OCI-LY7 (cell line): ENCODE measurements at places on chromosomes 5 and 9. TPM values are rescaled to one million over a fixed set of nuclear protein-coding genes. Genes with fewer than 3 reads are reported as not detected.

SREK1IP1 gene
- total RNA-seq, result 23.0 and 30.7 TPM in 2 replicates

CYLC2 gene
- not detected in 2 replicates for total RNA-seq

CCDC127 gene
- 12.4 and 13.7 TPM in 2 replicates for total RNA-seq

CCNJL gene
- total RNA-seq, result not detected in 2 replicates

ALDOB gene
- total RNA-seq, result not detected in 2 replicates

TLE1 gene
- total RNA-seq, result not detected in 2 replicates

GPBP1 gene
- total RNA-seq, result 99.2 and 109 TPM in 2 replicates

PCA3 gene
- total RNA-seq, result not detected in 2 replicates

WNT8A gene
- total RNA-seq, result not detected in 2 replicates

TMC1 gene
- total RNA-seq, result not detected in 2 replicates

GGTA1 gene
- total RNA-seq, result not detected in 2 replicates

BNC2 gene
- total RNA-seq, result not detected in 2 replicates

SURF1 gene
- total RNA-seq, result 34.2 and 38.9 TPM in 2 replicates

CAPSL gene
- total RNA-seq, result not detected in 2 replicates

KIAA0825 gene
- total RNA-seq, result 0.09 and 0.19 TPM in 2 replicates

LHFPL2 gene
- 23.5 and 24.0 TPM in 2 replicates for total RNA-seq

PIGO gene
- total RNA-seq, result 27.5 and 27.9 TPM in 2 replicates

ENTPD8 gene
- total RNA-seq, result not detected in 2 replicates

NEUROG1 gene
- not detected in 2 replicates for total RNA-seq

IL33 gene
- not detected in 2 replicates for total RNA-seq
